ENCODE measurements at places on chromosomes 4 and X.
A peak's percentile ranks its signal among the peaks of the same experiment; 100 is the strongest.

GRCh38 chr4:46818604-46819003 is 90.4 kb downstream of the COX7B2 start:
- DNase-seq = no peak

- DNase-seq = no peak
These were observed 49.7 kb upstream of the IGFBP7 start for GRCh38 chr4:57159866-57160265.

- DNase-seq = no peak
These were observed 4.4 kb downstream of the CCDC110 start for GRCh38 chr4:185467101-185467500.

GRCh38 chr4:6965329-6965728 is 55.7 kb downstream of the TBC1D14 start:
- DNase-seq = no peak

GRCh38 chr4:163810755-163811154 is 316.3 kb downstream of the TMA16 start:
- no peak for DNase-seq

DNA sequence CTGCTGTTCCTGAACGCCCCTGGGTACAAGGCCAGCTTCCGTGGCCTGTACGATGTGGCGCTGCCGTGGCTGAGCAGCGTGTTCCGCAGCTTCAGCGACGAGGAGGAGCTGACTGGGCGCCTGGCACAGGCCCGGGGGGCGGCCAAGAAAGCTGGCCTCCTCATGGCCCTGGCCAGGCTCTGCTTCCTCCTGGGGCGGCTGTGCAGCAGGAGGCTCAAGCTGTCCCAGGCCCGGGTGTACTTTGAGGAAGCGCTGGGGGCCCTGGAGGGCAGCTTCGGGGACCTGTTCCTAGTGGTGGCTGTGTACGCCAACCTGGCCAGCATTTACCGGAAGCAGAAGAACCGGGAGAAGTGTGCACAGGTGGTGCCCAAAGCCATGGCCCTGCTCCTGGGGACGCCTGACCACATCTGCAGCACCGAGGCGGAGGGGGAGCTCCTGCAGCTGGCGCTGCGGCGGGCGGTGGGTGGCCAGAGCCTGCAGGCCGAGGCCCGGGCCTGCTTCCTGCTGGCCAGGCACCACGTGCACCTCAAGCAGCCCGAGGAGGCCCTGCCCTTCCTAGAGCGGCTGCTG is 28.2 kb downstream of the SH3TC1 start:
- no peak for DNase-seq

GRCh38 chr4:74531963-74532794 is 87.2 kb downstream of the AREG start:
- peak; percentile 24 for DNase-seq

GRCh38 chr4:123236606-123237005 is 160.0 kb upstream of the SPRY1 start:
- no peak for DNase-seq

DNA sequence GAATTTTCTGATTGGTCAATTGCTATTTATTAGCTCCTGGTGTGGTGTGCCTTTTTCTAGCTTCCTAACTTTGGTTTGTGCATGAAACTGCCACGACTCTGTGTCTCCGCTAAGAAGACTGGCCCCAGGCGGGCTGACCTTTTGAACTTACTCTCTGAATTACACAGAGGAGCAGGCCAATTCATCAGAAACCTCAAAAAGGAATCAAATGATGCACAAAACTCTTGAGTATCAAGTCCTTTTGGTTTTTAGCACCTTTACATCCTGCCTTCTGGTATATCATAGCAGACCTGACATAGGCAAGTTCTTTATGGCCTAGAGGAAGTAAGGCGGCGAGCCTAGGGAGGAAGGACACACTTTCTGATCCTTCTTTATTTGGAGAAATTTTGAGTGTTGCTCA is 17.6 kb downstream of the TKTL1 start:
- no peak for DNase-seq

GRCh38 chrX:13008189-13008533 is 33.3 kb downstream of the TMSB4X start:
- no peak for DNase-seq

- DNase-seq = no peak
These were observed 113.2 kb downstream of the SPCS3 start for GRCh38 chr4:176432811-176433540.

GRCh38 chr4:100189820-100190642 is at the start of gene DDIT4L:
Gene DDIT4L, minus strand, starts transcription at chr4:100190468. Its CDS starts 485 bp downstream, at chr4:100189983.
- no peak for DNase-seq
